ENCODE measurements at places on chromosomes 7 and 10. TPM values are rescaled to one million over a fixed set of nuclear protein-coding genes. Genes with fewer than 3 reads are reported as not detected.

Gene PLPP4
- not detected for total RNA-seq

Gene DYNC1I1
- not detected for total RNA-seq

Gene INTS15
- 51.4 TPM for total RNA-seq

Gene WEE2
- not detected for total RNA-seq

Gene MDFIC
- 98.9 TPM for total RNA-seq

Gene C10orf53
- total RNA-seq: not detected

Gene CYP2C19
- total RNA-seq: not detected

Gene DPYSL4
- 6.3 TPM for total RNA-seq

Data from activated T-cell treated with anti-CD3 and anti-CD28 coated beads, Interleukin-2, amount 50 U/mL, for 4 hours (primary cell).